ENCODE measurements at places on chromosomes 1 and 21.

DNA sequence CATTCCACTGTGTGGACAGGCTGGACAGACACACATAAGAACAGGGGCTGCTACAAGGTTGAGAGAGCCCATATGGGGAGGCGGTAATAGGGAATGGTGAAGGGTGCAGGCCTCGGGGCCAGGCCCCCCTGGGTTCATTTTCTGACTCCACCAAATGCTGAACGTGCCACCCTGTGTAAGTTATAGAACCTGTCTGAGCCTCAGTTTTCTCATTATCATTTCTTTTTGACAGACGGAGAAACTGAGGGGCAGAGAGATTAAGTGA is 569.5 kb downstream of the PTPRU start:
- DNase-seq, result no peak

DNA sequence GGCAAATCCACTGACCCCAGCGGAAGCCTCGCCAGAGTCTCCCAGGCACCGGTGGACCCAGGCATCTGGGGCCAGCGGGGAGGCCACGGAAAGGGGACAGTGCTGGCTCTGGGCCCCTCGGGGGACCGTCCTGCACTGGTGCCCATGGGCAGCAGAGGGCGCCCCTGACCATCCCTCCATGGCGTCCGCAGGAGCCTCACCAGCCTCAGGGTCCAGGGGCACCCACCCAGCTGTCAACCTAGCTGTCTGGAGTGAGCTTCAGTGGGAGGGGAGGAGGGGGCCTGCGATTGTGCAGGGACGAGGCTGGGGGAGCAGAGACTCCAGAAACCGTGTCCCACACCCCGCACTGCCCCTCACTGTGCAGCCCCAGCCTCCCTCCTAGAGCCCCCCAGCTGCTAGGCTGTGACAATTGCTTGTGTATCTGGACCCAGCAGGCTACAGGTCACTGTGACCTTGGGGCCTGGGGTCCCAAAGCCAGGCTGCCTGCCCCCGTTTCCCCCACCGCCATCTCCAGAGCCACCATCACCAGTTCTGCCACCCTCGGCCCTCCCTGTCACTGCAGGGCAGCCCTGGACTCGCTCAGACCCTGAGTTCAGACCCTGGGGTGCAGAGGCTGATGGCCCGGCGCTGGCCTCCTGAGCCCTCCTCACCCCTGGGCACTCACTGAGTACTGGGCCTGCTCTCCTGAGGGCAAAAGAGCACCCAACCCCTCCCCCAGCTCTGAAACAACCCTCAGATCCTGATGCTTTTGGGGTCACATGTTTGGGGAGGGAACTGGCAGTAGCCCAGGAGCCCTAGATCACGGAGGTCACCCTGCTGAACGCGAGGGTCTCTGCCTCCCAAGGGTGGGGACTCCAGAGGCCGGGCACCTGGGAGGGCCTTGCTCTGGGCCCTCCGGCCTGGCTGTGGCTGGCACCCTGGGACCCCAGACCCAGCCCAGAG is 10.6 kb upstream of the COL6A1 start:
- no peak for DNase-seq

DNA sequence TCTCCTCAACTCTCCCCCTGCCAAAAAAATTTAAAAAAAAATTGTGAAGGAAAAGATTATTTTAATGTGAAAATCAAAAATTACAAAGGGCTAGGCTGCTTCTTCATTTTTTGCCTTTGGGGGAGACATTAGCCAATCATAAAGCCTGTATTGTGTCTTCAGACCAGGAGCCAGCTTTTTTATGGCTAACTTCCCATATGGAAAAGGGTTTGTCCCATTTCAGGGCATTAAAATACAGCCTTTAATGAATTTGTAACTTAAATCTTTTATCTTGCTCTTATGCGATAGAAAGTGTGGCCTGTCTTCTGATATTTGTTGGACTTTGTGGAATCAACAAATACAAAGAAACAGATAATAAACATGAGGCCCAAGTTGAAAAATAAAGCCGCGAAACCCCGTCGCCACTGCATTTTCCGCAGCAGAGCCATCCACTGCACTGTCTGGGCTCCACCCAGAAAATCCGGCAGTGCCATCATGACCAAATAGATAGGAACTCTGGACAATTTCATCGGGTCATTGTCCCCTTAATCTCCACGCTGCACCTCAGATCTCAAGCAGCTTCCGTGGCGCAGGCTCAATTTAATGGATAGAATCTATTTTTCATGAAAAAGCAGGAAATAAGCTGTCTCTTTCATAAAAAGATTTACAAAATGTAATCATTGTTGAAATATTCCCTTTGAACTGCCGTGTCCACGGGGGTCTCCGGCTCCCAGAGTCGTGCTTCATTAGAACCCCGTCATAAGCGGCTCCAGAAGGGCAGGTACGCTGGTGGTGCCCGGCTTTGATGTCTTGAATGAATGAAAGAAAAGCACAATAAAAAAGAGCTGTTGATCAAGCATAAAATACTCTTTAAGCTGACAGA is 277.6 kb downstream of the TM2D1 start:
- DNase-seq, result no peak

- no peak for DNase-seq
Observed at GRCh38 chr1:60458111-60458510, 384.5 kb upstream of the C1orf87 start.

DNA sequence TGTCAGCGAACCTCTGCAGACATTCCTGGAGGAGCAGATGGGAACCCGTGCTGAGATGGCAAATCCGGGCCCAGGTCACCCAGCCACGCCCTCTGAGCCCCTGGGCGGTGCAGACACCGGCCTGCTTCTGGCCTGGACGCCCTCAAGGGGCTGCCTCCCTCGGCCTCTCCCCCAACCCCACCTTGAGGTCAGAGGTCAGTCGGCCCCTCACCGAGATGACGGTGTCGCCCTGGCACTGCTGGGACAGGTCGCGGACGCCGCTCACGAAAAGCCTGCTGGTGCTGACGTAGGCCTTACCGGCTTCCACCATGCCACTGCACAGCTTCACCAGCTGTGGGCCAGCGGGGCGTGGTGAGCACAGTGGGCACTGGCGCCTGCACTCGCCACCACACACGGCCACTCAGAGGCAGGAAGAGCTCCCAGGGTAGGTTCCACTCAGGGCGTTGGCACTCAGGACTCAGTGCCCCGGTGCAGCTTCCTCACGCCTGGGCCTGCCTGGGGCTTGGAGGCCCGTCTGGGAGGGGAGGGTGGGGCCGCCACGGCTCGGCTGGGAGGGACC is 4.7 kb downstream of the ACAP3 start:
- DNase-seq, result no peak

GRCh38 chr1:58155418-58156123 is 391.0 kb downstream of the OMA1 start:
- no peak for DNase-seq

- DNase-seq, result no peak
Observed at GRCh38 chr1:204074274-204075138, 1.6 kb downstream of the SOX13 start.

- no peak for DNase-seq
Observed at GRCh38 chr1:94396356-94397010, 21.7 kb upstream of the ABCD3 start.

DNA sequence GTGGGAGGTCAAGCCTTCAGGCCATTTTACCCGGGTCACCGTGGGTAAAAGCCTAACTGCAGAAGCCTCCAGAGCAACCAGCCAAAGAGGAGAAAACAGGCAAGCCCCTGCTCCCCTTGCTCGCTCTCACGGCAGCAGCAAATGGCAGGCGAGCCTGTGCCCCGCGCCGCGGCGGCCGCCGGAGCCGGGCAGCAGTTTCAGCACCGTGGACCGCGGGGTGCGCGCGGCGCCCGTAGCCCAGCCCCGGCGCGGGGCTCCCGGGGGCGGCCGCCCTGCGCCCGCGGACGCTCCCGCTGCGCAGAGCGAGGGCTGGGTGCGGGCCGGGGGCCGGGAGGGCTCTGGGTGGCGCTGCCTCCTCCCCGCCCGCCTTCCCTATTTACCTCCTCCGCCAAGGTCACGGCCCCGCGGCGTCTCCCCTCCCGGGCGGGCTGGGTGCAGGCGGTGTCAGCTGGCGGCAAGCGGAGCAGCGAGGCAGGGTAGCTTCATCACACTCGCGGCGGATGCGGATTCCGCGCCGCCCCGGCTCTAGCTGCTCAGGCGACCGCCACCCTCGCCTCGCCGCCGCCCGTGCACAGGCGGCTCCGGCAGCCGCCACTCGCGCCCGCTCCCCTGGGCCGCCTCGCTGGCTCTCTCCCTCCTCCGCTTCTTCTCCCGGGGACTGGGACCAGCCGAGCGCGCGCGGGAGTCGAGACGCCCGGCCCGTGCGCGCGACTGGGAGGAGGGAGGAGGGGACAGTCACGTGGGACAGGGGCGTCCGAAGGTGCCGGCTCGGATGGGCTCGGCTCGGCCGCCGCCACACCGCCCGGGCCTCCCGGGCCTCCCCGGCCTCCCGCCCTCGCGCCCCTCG is at the start of gene RGS7:
TSS of gene RGS7 (minus strand) at position 687 of the 847 bp plus-strand sequence.
- no peak for DNase-seq

DNA sequence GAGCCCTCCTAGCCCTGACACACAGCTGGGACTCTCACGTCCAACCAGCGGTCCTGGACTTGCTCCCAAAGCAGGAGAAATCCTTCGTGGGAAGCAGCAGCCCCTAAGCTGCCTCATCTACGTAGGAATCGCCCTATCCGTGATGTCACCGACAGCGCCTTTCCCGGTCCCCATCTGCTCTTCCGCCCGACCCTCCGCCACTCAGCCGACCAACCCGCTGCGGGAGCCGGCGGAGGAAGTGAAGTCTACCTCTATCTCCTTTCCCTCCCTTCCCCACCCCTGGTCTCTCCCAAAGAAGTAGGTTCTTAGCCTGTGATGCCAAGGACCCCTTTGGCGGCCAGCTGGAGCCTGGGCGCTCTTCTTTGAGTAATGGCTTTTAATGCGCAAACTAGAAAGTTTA is 272.1 kb downstream of the FAM72C start:
- no peak for DNase-seq

- DNase-seq, result no peak
Observed at GRCh38 chr1:74419611-74420010, 92.8 kb downstream of the LRRC53 start.
